ENCODE measurements at places on chromosomes 2 and 18. TPM values are rescaled to one million over a fixed set of nuclear protein-coding genes. Genes with fewer than 3 reads are reported as not detected.
A peak's percentile ranks its signal among the peaks of the same experiment; 100 is the strongest.

Gene CFAP210
- polyA plus RNA-seq: 1.7 TPM

DNA sequence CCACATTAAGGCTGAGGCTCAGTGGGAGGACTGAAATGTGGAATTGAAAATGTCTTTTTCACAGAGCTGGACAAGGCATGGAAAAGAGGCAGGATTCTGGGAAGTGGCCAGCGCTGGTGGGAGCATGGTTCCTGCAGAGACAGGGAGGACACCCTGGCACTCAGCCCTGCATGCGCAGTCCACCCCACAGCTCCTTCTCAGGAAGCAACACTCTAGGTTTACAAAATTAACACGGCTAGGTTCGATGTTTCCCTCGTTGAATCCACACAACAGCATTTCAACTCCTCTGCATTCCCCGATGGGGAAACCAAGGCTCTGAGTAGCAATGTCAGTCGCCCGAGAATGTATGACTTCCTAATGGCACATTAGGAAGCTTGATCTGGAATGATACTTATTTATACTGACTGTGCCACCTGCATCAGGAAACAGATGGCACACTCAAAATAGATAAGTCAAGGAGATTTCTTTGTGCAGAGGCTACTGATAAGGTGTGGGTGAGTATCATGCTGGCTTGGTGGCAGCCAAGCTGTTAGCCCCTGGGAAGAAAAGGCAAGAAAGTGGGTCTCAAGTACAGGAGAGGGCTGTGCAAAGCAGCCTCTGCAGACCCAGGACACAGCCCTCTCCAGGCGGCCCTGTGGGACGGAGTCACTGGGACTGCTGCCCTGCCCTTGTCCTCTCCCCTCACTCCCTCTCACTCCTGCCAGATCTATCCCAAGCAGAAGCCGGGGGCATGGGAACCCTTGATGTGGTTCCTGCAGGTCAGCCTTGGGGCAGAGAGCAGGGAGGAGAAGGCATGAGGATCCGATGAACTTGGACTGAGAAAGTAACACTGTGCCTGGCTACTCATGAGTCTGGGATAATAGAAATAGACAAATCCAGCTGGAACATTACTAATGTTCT lies 158.4 kb upstream of the FHL2 start:
- DNase-seq: no peak

GRCh38 chr2:71705171-71705960 lies 252.0 kb downstream of the DYSF start:
- DNase-seq: no peak

Gene PLEK
- polyA plus RNA-seq: 0.11 TPM

GRCh38 chr2:201678401-201678800 lies 20.0 kb downstream of the MPP4 start:
- DNase-seq: no peak

DNA sequence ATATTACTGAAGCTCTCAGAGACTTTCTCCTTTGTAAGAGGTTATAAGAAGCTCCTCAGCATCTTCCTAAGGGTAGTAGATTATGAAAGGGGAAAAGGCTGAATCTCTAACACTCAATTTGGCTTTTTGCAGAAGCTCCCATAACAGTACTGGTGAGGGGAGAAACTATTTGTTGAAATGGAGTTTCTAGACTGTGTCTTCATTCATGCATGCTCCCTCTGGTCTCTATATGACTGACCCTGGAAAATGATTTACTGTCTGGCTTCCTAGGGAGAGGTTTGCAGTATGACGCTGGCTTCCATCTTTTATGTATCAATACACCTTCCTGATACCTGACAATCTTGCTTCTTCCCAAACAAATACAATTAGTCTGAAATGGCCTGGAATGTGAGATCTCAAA lies 63.9 kb downstream of the LDAH start:
- no peak for DNase-seq

Gene TUBA4A
- polyA plus RNA-seq: 48.9 TPM

- peak; percentile 93 for DNase-seq
Measured at GRCh38 chr2:74374509-74375205, 5.5 kb downstream of the DCTN1 start.

DNA sequence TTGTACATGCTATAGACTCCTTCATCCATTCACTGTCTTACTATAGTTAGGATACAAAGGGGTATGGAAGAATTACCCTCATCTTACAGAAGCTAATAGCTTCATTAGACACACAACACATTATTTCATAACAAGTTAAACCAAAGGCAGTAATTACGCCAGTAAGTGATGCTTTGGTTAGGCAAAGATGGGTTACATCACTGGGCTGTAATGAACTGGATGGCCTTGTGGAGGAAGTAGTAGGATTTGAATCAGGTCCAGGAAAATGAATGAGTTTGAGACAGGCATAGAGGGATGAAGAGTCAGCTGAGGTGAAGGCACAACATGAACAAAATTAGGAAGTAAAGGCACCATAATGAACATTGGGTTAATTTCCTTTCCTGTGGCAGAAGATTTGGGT lies 80.1 kb downstream of the SOCS6 start:
- DNase-seq: no peak

- DNase-seq: no peak
Measured at GRCh38 chr2:71843391-71843850, 304.2 kb downstream of the CYP26B1 start.

Gene MAPRE2
- polyA plus RNA-seq: 55.1 TPM

DNA sequence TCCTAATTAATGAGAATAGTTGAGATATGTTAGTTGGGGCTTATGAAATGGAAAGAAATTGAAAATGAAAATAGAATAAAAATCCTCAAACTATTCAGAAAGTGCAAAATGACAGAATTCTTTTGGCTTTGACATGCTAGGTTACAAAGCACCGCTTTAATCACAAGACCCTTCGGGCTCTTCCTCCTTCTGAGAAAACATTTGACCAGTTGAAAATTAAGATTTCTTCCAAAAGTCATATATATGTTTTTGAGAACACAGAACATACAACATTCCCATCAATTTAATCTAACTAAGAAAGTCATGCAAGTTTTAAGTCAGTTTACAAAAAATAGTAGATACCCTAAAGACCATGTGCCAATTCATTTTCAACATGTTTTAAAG lies 2.2 kb upstream of the SLC40A1 start:
- no peak for DNase-seq

DNA sequence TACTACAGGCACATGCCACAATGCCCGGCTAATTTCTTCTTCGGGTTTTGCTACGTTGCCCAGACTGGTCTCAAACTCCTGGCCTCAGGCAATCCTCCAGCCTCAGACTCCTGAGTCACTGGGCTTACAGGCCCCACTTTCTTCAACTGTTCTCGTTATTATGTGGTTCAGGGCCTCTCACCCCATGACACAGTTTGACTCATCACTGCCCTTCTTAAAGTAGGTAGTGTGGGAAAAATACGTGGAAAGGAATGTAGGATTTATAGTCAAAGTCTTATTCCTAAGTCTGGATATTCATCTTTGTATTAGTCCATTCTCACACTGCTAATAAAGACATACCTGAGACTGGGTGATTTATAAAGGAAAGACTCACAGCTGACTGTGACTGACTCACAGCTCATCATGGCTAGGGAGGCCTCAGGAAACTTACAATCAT lies 19.4 kb downstream of the CENPA start:
- DNase-seq: no peak

Measured in K562 (cell line).